ENCODE measurements at places on chromosomes 5 and 9. TPM values are rescaled to one million over a fixed set of nuclear protein-coding genes. Genes with fewer than 3 reads are reported as not detected.

The IRX1 gene
- 0.07 TPM for polyA plus RNA-seq

The FOXD4L6 gene
- not detected for polyA plus RNA-seq

The MTX3 gene
- polyA plus RNA-seq, result 6.7 TPM

The SOHLH1 gene
- not detected for polyA plus RNA-seq

The SYK gene
- polyA plus RNA-seq, result 3.9 TPM

The NMRK1 gene
- polyA plus RNA-seq, result 29.8 TPM

The CCDC107 gene
- polyA plus RNA-seq, result 53.6 TPM

The CARD9 gene
- polyA plus RNA-seq, result 10.6 TPM

The PCSK1 gene
- polyA plus RNA-seq, result 8.4 TPM

The ADAMTS12 gene
- 1.9 TPM for polyA plus RNA-seq

The ARL14EPL gene
- 0.10 TPM for polyA plus RNA-seq

The OCLN gene
- polyA plus RNA-seq, result 0.77 TPM

The ADAMTS16 gene
- 0.07 TPM for polyA plus RNA-seq

The SLCO6A1 gene
- polyA plus RNA-seq, result not detected

Data from adrenal gland (tissue), 19 donors.